Ascending aorta (tissue), 2 donors: ENCODE measurements at places on chromosomes 2 and 18.

- no peak for DNase-seq
Measured at GRCh38 chr2:170707821-170708795, 7.0 kb upstream of the SP5 start.

DNA sequence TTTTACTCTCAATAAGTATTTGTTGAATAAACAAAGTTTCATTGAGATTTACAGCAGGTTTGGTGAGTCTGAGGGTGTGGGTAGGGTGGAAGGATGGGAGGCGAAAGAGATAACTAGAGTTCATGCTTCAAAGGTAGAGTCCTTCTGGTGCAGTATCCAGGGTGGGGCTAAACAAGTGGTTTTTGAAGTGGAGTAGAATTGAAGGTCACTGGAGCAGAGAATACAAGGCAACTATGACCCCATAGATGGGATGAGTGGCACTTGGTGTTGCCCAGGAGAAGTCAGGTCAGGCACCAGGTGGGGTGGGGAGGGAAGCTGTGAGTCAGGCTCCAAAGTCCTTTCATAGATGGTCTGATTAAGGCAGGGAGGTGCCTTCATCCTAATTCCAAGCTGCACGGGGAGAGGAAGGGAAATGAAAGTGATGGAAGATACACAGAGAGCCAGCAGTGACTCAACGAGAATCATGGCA lies 6.6 kb upstream of the CAB39 start:
- DNase-seq: no peak

GRCh38 chr2:9944330-9944758 lies 7.1 kb upstream of the GRHL1 start:
- DNase-seq: no peak

- DNase-seq: no peak
Measured at GRCh38 chr2:216430811-216431530, 18.7 kb downstream of the SMARCAL1 start.

- DNase-seq: no peak
Measured at GRCh38 chr2:56483081-56483480, 299.3 kb downstream of the CCDC85A start.

GRCh38 chr2:99545604-99546003 lies 55.8 kb upstream of the REV1 start:
- no peak for DNase-seq
